ENCODE measurements at places on chromosomes 11 and 22.

GRCh38 chr11:61828629-61829407 is 718 bp downstream of the FADS2 start:
- DNase-seq: peak; percentile 46

- no peak for DNase-seq
These were observed 64.6 kb upstream of the PTPRJ start for GRCh38 chr11:47915783-47916182.

- DNase-seq: no peak
These were observed 48.1 kb upstream of the GRAMD1B start for GRCh38 chr11:123381817-123382554.

GRCh38 chr11:66614073-66614472 is 2.4 kb upstream of the RBM14 start:
- no peak for DNase-seq

DNA sequence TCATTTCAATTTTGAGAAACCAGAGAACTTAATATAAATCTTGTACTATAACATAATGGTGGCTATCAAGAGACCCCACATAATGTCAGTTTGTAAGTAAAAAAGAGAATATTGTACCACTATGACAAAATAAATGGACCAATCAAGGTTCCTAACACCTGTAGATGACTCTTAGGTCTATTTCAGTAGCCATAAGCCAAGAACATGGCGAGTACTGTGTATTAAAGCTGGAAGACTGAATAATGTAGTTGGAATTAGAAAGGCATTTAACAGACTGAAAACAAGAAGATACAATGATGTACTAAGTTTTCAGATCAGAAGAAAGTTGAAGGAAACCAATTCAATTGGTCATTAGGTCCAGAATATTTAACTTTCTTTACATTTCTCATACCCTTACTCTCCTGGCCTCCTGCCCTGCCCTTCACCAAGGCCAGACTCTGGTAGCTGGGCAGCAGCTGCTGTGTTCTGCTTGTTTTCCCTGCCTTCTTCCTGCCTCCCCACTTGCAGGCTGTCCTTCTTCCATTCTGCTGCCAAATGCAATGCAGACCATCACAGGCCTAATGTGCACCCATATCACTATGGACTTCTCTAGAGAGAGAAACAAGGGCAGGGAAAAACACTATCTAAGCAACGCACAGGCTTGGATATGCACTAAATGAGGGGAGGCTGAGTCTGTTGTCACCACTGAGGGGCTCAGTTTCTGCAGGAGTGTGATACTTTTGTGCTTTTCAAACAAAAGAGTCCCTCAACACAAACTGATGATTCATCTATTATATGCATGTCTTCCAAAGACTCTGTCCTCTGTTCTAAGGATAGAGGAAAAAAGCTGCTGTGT is 60.1 kb downstream of the RAB30 start:
- DNase-seq: no peak

DNA sequence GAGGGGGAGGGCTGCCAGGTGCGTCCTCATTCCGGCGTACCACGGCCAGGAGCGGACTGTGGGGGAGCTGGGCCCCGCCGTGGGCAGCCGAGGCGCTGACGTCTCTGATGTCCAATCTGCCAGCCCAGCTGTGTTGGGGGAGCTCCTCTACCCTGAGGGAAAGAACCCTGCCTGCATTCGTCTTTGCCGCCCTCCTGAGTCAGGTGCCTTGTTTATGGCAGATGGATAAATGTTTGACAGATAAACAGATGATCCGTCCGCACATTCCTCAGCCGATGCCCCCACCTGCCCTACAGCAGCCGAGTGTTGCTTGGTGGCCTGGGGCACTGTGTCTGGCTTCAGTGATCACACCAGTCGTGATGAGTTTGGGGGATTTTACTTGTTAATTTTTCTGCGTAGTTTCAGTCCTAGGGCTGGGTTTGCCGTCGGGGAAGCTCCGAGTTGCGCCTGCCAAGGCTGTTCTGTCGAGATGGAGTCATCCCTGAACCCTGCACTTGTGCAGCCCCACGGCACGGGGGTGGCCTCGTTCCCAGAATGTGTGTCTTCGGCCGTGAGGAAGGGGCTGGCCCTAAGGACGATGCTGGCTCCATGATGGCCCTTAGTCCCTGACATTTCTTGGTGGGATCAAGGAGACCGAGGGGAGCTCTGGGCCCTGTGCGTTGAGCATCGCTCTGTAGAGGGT is 1083.9 kb downstream of the BRD1 start:
- no peak for DNase-seq

GRCh38 chr11:19890308-19890707 is 177.7 kb downstream of the NAV2 start:
- DNase-seq: no peak

GRCh38 chr11:7520981-7521487 is 7.2 kb downstream of the PPFIBP2 start:
- DNase-seq: no peak

GRCh38 chr22:47030881-47031627 is 268.6 kb downstream of the TBC1D22A start:
- DNase-seq: no peak

- DNase-seq: no peak
These were observed 8.6 kb upstream of the CD82 start for GRCh38 chr11:44556735-44557409.

GRCh38 chr11:78941226-78941851 is 366.7 kb upstream of the NARS2 start:
- DNase-seq: no peak

DNA sequence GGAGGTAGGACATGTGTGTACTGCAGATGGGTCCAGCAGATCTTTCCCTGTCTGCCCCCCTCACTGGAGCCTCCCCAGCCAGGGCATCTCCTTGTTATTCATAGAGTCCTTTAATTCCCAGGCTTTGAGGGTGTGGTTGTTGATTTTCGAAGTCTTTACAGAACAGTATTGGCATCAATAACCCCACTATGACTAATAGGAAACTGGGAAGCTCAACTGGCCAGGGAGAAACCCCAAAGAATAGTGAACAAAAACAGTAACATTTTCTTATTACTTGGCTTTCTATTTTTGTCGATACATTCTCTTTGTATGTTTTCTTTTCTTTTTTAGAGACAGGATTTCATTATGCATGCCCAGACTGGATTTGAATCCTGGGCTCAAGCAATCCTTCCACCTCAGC is 57.9 kb downstream of the NF2 start:
- DNase-seq: no peak

DNA sequence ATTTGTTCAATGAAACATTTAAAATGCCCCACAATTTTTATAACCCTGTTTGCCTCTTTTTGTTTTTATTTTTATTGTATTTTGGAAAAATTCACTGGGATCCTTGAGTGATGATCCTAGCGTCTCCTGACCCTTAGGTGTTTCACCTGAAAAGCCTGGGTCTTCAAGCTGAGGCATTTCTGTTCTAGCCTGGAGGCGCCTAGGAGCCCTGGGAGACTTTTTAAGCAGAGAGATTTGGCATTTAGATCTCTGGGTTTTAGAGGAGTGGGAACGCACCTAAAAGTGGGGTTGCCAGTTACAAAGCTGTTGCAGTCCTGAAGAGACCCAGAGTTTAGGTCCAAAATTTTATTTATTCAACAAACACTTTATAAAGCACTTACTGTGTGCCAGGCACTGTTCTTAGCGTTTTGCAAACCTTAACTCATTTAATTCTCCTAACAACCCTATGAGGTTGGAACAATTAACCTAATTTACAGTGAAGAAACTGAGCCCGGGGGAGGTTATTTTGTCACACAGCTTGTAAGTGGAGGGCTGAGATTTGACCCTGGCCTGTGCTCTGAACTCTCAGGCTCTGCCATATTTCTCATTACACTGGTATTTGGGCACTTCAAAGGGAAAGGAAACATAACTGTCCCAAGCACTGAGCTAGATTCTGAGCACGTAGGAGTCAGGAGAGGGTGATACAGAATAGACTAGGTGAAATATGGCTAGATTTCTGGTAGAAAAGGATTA is 834 bp upstream of the FADS1 start:
- DNase-seq: no peak

DNA sequence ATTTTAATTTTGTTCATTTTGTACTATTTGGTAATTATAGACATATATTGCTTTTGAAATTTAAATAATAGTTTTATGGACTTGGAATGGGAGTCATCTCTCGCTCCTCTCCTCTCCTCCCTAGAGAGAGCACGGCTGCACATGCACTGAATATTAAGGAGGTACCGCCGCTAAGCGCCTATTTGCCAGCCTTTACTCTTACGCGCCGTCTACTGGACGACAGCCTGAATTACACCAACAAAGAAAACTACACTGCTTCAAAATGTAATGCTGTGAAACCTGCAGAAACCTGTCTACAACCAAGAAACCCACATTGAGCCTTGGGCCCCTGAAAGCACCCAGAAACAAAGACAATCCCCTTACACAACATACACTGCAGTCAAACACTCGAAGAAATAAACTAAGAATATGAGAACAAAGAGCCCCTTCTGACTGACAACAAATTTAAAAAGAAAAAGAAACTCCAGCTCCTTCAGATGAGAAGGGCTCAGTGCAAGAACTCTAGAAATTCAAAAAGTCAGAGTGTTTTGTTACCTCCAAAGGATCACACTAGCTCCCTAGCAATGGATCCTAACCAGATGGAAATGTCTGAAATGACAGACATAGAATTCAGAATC is 737.2 kb downstream of the LRRC4C start:
- no peak for DNase-seq

GRCh38 chr11:124869331-124869730 is 4.1 kb downstream of the ROBO3 start:
- no peak for DNase-seq

- DNase-seq: no peak
These were observed 36.7 kb downstream of the ISX start for GRCh38 chr22:35102663-35103062.

- DNase-seq: no peak
These were observed 14.3 kb downstream of the BIRC2 start for GRCh38 chr11:102361086-102362031.

- DNase-seq: no peak
These were observed 971 bp downstream of the DNAJB13 start for GRCh38 chr11:73951797-73952196.

- no peak for DNase-seq
These were observed 629 bp downstream of the ATP5MG start for GRCh38 chr11:118401880-118402590.

DNA sequence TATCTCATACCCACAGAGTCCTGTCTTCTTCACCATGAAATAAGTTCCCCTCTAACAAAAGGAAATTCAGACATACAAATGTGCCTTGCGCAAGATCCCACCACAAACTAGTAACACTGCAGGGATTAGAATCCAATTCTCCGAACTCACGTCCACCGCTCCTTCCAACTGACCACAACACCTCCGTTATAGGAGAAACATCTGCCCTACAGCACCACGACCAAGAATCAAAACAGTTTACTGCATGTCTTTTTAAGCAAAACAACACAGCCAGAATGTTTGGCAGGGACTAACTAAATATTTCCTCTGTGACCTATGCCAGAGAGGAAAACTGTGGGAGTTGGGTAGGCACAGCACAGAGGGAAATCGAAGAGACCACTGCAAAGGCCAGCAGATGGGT is 72.7 kb upstream of the AKIP1 start:
- no peak for DNase-seq

- DNase-seq: no peak
These were observed 21.8 kb upstream of the ATXN10 start for GRCh38 chr22:45649809-45650208.

DNA sequence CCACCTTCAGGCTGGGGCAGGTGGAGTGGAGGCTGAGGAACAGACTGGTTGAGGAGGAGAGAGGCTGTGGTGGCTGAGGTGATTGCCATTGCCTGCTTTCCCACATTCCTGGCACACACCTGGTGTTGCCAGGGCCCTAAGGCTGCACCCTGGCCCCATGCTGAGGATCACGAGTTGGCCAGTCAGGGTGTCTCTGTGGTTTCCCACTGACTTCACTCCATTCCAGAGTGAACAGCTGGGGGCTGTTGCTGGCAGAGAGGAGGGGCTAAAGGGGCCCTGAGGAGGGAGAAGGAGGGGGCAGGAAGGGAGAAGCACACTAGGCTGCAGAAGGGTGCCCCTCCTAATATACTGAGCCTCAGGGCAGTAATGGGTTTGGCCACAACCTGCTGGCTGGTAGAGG is 1.8 kb downstream of the TMEM86A start:
- no peak for DNase-seq

- DNase-seq: no peak
These were observed 71.5 kb upstream of the BID start for GRCh38 chr22:17845790-17846189.

GRCh38 chr11:101277036-101277435 is 147.4 kb upstream of the PGR start:
- no peak for DNase-seq

GRCh38 chr11:118625036-118625690 is 17.7 kb downstream of the PHLDB1 start:
- DNase-seq: no peak

DNA sequence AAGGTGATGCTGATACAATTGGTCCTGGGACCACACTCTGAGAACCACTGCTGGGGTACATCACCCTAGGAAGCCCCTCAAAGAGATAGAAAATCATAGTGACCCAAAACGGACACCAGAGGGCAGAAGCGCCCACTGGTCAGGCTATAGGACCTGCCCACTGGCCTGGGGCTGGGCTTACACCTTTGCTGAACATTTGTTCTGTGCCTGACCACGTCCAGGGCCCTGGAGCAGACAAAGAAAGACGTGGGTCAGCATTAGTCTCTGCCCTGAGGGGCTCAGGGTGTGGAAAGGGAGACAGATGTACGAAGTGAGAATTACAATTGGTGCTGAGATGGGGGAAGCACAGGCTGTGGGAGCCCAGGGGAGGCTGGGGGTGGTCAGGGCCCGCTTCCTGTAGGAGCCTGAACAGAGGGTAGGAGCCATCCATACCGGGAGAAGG is 14.4 kb upstream of the SERPINH1 start:
- no peak for DNase-seq

DNA sequence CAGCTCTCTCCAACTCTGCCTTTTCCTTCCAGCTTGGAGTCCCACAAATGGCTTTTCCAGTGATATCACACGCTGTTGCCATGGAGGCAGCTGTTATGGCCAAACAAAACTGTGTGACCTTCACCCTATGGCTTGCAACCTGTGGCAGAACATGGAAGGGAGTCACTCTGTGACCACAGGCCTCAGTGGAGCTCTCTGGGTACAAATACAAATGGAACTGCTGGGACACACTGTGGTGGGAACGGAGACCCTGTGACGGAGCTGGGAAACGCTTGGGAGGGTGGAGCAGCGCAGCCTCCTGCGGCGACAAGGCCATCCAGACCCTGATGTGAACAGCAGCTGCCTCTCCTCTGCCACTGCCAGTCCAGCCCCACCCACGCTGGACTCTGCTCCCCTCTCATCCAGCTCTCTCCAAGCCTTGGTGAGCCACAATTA is 162.5 kb downstream of the ETS1 start:
- DNase-seq: no peak

GRCh38 chr11:6794639-6795038 is 4.8 kb downstream of the OR6A2 start:
- no peak for DNase-seq

GRCh38 chr11:63567044-63567840 is 4.1 kb upstream of the PLAAT2 start:
- DNase-seq: peak; percentile 44

- no peak for DNase-seq
These were observed 54.4 kb upstream of the GRK2 start for GRCh38 chr11:67211656-67212436.

- no peak for DNase-seq
These were observed 8.2 kb upstream of the KLHL35 start for GRCh38 chr11:75440960-75441803.

Measured in activated B cell treated with CpG ODN at 0.5 μM for 24 hours (primary cell).